ENCODE measurements at places on chromosomes 4 and X.

- DNase-seq = no peak
Observed at GRCh38 chr4:14880805-14881204, 121.5 kb upstream of the CPEB2 start.

DNA sequence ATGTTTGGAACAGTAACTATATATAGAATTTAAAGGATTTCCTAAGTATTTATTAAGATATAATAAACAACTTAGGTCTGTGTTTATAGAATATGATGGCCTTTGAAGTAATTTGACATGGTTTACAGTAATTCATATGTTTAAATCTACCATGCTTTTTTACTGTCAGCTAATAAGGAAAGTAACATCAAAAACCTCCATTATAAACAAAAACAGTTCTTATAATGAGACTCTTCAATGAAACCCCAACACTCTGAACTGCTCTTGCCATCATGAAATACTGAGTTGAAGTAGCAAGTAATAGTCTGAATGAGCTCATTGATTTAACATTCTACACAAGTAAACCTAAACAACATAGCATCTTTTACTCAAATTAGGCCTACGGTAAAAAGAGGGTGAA is 1236.5 kb downstream of the FSTL5 start:
- DNase-seq = no peak

DNA sequence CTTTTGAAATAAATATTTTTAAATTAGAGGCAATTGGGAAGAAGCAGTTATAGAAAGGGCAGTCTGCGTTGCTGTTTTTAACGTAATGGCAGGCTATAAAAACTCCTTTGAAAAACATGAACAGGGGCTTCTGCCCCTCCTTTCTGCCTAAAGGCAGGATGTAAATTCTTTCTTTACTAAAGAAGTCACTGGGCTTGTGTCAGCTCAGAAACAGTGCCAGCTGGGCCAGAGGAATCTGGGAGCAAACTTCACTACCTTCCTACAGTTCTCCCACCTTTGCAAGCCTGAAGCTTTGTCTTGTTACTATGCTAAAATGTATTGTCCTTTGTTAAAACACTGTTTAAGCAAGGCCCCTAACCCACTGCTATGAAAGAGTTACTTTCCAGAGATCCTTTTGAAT is 1664.8 kb downstream of the RPA4 start:
- DNase-seq = no peak

DNA sequence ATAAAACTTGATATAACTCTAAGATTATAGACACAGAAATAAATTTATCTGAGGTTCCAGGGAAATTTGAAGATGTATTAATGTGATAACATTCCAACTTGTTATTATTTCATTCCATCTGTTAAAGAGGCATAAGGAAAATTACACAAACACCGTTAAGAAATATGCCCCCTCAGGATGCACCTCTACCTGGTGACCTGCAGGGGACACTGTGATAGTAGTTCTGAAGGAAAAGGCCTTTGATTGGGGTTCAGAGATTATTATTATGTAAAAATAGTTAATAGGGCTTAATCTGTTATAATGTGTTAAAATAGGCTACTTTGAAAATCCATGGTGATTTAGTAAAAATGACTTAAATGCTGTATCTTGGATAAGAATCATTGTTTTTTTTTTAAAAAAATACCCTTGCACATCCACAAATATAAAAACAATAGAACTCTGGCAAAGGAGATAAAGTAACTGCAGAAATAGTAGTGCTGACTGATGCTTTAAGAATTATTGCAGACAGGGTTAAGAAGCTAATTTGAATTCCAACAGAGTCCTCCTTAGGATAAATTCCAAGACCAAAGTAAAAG is 6.1 kb upstream of the ABRAXAS1 start:
- peak; percentile 2 for DNase-seq

DNA sequence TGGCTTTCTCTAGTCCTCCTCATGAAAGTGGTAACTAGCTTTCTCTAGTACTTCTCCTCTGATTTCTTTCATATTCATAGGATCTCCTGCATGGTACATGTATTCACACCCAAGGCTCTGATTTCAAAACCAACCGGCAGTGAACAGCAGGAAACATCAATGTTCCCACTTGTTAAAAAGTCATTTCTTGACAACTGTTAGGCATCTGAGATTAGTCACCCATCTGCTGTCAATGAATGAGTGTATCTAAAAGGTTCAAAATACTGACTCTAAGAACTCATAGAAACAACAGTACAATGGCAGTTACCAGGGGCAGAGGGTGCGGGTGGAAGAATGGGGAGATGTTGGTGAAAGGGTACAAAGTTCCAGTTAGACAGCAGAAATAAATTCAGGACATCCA is 31.5 kb upstream of the PUDP start:
- no peak for DNase-seq

GRCh38 chrX:2703991-2704369 is 12.9 kb downstream of the CD99 start:
- DNase-seq = no peak

Measured in brain microvascular endothelial cell (primary cell).